ENCODE measurements at places on chromosomes 11 and 22. TPM values are rescaled to one million over a fixed set of nuclear protein-coding genes. Genes with fewer than 3 reads are reported as not detected.

Gene ZNHIT2
- total RNA-seq = 37.8 TPM

Gene SCGB1D2
- total RNA-seq = 40.5 TPM

Gene ZNF215
- 2.6 TPM for total RNA-seq

Gene SLC5A4
- total RNA-seq = not detected

Gene HOATZ
- total RNA-seq = not detected

Gene MB
- 9.9 TPM for total RNA-seq

Gene CNTN5
- not detected for total RNA-seq

Gene NTM
- total RNA-seq = 7.4 TPM

Gene RIMBP3C
- total RNA-seq = 0.14 TPM

Gene PRAME
- total RNA-seq = 103 TPM

Gene DKK3
- total RNA-seq = 160 TPM

Gene ADORA2A
- 3.7 TPM for total RNA-seq

Gene LMNTD2
- 19.2 TPM for total RNA-seq

Data from prostate gland (tissue), 2 donors.